HepG2 (cell line): ENCODE measurements at places on chromosomes 7 and 10.

GRCh38 chr7:151143261-151144015, 24.1 kb downstream of the GBX1 start:
- no peak for DNase-seq

DNA sequence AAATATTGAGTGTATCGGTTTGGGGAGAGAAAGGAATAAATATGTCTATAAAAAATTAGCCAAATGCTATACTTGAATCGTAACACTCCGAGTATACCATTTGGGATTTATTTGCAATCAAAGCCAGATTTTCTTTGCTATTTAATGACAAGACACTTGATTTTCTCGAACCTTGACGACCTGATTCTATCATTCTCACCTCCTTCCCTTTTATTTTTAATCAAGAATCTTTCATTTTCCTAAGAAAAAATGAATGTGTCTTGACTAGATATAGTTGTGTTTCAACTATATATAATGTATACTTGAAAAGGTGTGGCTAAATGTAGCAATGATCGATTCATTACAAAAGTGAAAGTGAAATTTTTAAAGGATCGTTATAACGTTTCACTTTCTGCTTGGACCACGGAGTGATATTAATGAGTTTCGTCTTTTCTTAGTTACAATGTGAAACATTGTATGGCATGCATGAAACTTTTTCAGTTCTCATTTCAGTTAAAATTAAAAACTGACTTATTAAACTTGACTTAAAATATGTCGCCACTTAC, 562 bp downstream of the NUB1 start:
- DNase-seq, result no peak

GRCh38 chr7:4931943-4932342, 27.0 kb downstream of the MMD2 start:
- peak; percentile 37 for DNase-seq

DNA sequence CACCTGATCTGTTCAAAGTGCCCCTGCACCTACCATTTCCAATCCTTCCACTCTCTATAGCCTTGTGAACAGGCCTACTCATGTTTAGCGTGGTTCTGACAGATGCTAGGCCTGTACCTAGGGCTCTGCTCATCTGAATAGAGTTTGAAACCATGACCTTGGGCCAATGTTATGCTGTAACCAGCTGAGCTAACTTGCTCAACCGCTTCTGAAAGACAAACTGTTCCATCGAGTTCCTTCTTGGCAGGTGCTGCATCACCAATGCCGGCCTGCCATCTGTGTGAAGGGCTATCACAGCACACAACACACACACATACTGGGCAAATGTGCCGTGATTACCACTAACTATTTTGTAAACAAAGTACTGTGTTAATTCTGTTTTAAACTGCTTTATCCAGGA, 419.0 kb upstream of the GALNT17 start:
- no peak for DNase-seq

GRCh38 chr10:4088354-4089066, 303.5 kb upstream of the KLF6 start:
- DNase-seq, result no peak

DNA sequence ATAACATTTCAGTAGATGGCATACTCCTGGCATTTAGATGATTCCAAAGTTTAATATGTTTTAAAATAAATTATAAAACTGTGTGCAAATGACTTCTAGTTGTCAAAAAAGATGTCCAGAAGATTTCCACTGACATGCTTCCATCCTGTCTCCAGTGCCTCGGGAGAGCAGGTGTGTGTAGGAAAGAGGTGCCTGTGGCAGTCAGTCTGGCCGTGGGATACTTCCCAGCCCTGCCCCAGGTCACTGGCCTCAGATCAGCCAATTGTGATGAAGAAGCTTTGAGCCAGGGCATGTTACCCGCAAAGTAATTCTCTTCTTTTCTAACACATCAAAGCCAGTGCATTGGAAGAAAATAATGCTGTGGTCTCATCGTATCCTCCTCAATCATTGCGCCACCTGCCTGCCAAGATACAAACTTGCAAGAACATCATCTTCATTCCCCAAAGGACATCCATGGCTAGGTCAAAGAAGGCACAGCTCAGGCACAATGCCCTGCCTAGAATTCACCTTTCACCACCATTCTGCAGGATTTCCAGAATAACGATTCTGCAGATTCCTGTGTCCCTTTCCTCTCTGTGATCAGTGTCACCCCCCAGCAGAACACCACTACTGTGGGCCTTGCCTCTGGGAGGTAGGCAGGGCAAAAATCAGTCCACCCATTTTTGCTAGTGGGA, 6.3 kb upstream of the KCNMA1 start:
- DNase-seq, result peak; percentile 27

DNA sequence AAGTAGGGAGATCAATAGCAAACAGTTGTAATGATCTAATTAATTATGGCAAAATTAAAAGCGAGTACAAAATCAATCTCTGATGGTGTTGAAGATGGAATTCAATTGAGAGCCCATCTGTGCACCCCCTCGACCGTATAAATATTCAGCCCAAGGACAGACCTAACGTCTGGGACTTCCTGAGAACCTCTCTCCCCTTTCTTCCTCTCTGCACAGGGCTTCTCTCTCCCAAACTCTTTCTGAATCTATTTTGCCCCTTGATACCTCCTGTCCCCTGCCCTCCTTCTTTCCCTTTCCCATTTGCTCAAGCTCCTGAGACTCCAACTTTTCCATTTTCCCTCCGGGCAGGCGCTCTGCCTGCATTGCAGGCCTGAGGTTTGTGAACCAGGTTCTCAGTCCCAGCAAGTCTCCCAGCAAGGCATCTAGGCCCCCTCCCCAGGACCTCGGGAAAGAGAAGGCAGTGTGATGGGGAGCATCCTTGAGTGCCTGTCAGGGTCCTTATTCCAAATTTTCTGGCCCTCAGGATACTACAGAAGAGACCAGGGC, 8.5 kb upstream of the PAX2 start:
- no peak for DNase-seq

- DNase-seq, result no peak
These were observed 179.9 kb upstream of the NAMPT start for GRCh38 chr7:106464651-106465050.

DNA sequence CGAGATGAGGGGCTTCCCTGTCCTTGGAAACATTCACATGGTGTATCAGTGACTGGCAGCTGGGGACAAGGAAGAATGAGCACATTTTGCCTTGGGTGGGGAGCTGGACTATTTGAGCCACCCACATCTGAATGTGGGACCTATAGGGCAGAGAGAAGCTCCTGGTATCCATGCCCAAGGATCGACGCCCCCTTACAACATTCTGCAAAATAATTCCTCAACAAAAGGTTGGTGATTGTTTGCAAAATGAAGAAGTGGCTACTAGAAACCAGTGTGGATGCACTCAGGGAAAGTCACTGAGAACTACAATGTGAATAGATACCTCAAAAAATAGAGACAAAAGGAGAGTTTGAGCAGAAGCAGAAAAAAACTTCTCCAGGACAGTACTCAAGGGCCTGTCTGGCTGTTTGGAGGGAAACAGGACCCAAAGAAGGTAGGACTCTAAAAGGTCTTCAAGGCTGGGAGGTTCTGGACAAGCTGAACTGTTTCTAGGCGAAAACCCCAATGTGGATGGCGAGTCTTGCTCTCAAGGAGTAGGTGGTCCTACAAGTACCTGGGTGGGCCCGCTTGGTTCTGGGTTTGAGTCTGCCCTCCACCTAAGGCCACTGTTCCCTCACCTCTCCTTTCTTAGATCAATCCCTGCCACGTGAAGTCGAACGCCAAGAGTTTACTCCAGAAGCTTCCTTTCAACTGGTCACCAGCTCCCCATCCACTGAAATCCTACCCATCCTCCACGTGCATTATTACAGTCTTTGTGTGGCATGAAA, 125.0 kb upstream of the ZNF746 start:
- DNase-seq, result no peak

DNA sequence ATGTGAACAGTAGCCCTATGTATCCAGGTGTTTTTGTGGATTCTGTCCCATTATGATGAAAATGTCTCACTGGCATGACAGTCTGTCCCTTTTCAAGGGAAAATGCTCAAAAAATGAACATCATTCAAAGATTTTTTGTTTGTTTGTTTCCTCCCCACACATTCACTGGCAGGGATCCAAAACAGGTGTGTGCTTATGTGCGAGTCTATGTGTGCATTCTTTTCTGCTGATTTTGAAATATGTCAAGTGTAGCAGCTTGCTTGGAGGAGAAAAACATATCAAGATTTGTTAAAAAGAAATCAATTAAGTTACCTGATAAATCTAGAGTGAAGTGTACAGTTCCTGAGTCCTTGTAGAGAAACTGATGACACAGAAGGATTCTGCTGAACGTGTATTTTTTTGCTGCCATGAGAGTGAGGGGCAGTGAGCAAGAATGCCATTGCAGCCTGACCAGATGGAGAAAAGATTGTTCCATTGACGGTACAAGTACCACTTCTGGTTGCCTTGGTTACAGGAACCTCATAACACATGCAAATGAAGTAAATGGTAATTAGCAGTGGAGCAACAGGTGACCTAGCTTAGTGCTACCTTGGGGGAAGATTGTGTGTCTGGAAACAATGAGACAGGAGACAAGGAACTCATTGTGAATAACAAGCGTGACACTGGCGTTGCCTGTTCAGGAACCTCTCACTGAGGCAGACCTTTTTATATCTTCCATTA, 277.4 kb upstream of the PHYHIPL start:
- no peak for DNase-seq

DNA sequence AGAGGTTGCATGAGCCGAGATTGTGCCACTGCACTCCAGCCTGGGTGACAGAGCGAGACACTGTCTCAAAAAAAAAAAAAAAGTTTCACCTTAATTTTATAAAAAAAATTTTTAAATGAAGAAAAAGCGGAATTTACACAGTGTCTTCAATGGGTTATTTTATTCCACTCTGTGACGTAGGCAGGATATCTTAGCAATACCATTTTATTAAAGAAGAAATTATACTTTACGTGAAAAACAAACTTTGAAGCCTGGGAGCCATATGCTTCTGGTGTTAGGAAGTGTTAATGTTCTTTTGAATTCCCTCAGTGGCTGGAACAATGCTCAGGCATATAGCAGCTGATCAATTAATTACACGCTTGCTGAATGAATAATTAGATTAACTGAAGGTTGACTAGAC, 77.7 kb downstream of the CLEC2L start:
- DNase-seq, result no peak

GRCh38 chr7:20191391-20191869, 25.8 kb downstream of the MACC1 start:
- DNase-seq, result no peak

- no peak for DNase-seq
These were observed 13.3 kb upstream of the RAB18 start for GRCh38 chr10:27490807-27491206.

- no peak for DNase-seq
These were observed 216.6 kb downstream of the ZMYND11 start for GRCh38 chr10:351770-352334.

- no peak for DNase-seq
These were observed 55.1 kb upstream of the AASS start for GRCh38 chr7:122199171-122199570.

DNA sequence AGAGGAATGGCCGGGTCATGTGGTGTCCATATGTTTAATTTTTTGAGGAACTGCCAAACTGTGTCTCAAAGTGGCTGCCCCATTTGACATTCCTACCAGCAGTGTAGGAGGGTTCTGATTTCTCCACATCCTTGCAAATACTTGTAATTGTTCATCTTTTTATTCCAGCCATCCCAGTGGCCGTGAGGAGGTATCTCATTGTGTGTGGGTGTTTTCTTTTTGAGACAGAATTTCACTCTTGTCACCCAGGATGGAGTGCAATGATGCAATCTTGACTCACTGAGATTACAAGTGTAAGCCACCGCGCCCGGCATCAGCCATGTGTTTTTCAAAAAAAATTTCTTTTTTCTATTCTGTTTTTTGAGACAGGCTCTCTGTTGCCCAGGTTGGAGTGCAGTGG, 38.7 kb upstream of the DLG5 start:
- DNase-seq, result no peak

DNA sequence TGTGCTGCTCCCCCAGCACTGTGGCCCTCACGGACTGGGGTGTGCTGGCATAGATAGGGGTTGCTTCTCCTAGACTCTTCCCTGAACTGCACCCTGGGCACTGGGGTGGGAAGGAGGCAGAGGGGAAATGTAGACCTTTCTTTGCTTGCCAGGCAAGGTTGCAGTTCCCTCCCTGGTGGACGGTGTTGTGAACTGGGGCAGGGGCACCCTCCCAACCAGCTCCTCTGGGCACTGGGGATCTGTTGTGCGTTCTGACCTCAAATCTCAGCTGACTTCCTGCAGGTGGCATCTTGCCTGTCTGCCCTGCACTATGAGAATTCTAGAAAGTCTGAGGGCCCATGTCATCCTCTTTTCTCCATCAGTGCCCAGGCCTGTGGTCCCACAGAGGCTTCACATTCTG, 53.9 kb downstream of the ARHGAP22 start:
- DNase-seq, result no peak

GRCh38 chr7:32043688-32044087, 26.5 kb downstream of the PDE1C start:
- DNase-seq, result no peak

- DNase-seq, result no peak
These were observed 74.1 kb downstream of the CRPPA start for GRCh38 chr7:16347066-16347826.

DNA sequence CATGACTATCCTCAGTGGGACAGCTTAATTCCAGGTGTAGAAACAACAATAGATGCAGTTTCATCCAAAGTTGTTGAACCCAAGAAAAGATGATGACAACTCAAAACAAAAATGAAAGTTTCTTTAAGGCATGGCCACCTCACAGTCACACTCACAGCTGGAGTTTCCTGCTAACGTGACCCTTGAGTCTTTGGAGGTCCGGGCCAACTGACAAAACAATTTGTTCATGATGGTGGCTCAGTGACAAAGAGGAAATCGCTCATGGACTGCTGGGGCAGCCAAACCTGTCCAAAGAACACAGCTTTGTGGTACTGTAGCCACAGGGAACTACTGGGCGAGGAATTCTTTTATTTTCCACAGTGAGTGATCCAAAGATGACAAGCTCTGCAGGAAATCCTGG, 96.0 kb upstream of the JCAD start:
- no peak for DNase-seq

DNA sequence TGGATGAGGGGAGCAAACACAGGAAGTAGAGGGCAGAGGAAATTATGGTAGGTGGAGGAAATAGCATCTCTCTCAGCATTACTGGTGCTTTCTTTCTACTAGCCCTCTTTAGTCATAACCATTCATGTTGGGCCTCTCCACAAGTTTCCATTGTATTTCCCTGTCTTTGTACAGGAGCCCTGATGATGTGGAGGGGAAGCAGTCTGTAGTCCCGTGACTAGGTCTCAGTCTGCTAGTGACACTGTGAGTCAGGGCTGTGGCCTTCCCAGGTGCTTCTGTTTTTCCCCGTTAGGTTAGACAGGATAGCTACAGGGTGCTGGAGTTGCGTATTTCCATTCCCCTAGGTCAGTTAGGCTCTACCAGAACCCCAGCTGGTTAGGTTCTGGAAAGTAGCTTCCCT, 82.9 kb upstream of the NAMPT start:
- no peak for DNase-seq

DNA sequence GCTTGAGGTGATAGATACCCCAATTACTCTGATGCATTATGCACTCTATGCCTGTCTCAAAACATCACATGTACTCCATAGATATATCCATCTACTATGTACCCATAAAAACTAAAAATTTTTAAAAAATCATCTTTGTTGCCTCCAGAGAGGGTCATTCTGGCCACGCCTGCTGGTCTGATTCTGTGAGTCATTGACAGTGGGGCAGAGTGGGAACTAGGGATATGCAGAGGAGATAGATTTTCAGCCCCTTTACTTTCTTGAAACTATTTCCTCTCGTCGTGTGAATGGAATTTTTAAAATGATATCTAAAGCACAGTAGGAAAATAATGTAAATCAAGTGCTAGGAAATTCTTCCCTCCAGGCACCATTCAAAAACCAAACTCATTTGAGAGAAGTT, 715.0 kb upstream of the NRP1 start:
- no peak for DNase-seq
